T-helper 17 cell (primary cell): ENCODE measurements at places on chromosomes 1 and 21.

GRCh38 chr1:7508052-7508933 is 262.8 kb upstream of the VAMP3 start:
- no peak for DNase-seq

GRCh38 chr1:244347942-244348341 is 103.8 kb downstream of the ADSS2 start:
- DNase-seq: no peak

- DNase-seq: no peak
Measured at GRCh38 chr1:998995-999724, 737 bp downstream of the HES4 start.

DNA sequence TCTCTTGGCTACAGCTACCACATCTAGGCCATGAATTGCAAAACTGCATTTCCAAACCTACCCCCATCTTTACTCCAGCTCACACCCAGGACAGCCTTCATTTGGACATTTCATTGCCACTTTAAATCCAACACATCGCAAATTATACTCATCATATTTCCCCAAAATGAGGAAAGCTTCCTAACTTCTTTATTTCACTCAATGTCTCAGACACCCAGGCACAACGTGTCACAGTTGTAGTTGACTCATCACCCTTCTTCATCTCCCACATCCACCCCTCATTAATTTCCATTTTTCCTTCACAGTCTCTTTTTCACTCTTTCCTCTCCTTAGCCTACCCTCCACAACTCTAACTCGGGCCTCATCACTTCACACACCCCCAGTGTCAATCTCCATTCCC is 6.7 kb downstream of the OTUD7B start:
- DNase-seq: no peak

GRCh38 chr1:169487133-169487532 is 1.4 kb upstream of the SLC19A2 start:
- no peak for DNase-seq

GRCh38 chr1:44505210-44505993 is 100.3 kb downstream of the RNF220 start:
- DNase-seq: no peak

- no peak for DNase-seq
Measured at GRCh38 chr1:19445417-19446342, 39.7 kb downstream of the CAPZB start.

- no peak for DNase-seq
Measured at GRCh38 chr1:68141071-68142021, 90.9 kb upstream of the DIRAS3 start.

DNA sequence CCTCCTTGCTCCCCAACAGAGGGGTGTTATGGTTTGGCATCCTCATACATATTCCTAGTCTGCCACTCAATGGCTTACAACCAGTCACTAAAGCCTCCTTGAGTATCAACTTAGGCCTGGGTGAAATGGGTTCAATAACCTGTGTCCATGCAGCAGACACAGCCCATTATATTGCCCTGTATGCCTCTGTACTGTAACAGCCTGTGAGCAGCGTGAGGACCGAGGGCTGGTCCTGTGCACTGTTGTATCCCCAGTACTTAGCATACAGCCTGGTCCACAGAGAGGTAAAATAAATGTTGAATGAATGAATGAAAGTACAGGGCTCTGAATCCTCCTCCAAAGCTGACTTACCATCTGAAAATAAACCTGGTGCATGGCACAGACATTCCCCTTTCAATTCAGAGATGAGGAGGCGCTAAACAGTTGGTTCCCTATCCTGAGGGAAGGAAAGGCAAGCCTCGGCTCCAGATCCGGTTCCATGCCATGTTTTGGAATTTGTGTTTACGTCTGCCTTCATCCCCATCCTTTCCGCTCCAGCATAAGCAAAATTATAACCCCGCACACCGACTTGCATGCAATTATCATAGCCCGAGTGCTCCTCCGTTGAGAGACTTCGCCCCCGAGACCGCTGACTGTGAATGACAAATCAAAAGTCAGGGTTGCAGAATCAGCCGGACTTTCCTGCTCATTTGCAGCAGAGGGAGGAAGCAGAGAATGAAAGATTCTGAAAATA is 45.0 kb upstream of the DNAJC6 start:
- DNase-seq: no peak

DNA sequence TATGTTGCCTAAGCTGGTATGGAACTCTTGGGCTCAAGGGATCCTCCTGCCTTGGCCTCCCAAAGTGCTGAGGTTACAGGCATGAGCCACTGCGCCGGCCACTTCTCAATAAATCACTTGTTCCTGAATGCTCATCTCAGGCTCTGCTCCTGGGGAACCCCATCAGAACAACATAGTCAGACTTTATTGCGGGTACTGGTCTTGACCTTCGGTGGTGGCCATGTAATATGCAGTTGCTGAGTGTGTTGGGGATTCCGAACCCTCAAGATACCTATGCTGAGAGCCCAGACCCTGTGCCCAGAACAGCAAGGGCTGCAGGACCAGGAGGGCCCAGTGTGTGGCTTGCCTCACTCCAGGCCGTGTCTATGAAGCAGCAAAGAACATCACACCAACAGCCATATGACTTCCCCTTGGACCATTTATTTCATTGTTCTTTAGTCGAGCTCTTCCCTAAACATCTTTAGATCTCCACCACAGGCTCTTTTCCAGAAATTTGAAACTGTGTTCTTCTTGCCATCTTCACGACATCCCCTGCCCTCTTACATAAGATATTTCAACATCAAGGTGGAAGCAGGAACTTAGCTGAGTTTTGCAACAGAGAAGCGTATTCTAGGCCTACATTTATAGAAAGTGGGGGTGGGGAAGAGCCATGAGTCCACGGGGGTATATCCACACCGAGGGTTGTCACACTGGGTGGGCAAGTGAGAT is 12.7 kb upstream of the SDHB start:
- no peak for DNase-seq

DNA sequence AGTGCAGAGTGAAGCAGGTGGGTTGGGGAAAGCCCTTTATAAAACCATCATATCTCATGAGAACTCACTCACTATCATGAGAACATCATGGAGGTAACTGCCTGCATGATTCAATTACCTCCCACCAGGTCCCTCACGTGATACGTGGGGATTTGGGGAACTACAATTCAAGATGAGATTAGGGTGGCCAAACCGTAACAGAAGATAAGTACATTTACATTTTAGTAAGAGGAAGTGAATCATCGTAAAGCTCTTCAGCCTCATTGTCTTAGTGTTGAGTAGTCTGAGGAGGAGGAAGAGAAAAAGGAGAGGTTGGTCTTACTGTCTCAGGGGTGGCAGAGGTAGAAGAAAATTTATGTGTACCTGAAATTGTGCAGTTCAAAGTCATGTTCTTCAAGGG is 1053.4 kb upstream of the ADGRL4 start:
- DNase-seq: no peak

- DNase-seq: no peak
Measured at GRCh38 chr1:150696162-150696561, 792 bp downstream of the GOLPH3L start.

- peak; percentile 10 for DNase-seq
Measured at GRCh38 chr1:47388891-47389238, 27.2 kb upstream of the FOXE3 start.

DNA sequence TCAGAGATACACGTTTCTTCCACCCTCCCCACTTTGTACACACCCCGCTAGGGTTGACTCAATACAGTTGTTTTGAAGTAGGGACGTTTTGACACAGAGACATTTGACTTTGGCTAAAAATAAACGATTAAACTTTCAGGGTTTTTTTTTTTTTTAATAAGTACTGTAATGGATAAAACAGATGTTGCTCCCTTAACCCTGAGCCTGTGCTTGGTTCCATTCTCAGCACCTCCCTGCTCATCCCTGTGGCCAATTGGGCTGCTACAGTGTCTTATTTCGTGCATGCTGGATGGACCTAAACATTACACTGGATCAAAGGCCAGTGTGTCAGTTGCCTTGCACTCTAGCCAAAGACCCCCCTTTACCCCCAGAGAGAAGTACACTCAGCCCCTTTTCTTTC is 16.9 kb downstream of the GRHL3 start:
- DNase-seq: no peak

GRCh38 chr1:183227422-183228346 is 41.6 kb downstream of the LAMC2 start:
- DNase-seq: no peak

DNA sequence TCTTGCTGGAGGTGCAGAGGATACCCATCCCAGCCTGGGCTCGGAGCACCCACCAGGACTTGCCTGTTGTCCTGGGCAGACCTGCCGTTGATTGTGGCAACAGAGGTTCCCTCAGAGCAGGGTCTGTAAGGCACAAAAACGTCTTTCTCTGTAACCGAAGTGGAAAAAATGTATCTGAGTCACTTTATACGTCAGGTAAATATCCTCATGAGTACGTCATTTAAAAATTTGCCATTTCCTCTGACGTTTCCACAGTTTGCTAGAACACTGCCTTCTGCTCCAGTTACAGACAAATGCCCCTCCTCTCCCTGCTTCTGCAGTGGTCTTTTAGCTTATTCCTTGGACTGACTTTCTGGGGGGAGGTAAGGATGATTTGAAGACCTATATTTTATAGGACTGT is 326.8 kb downstream of the HHAT start:
- no peak for DNase-seq

GRCh38 chr1:233723387-233723786 is 109.5 kb downstream of the KCNK1 start:
- no peak for DNase-seq

GRCh38 chr1:198042168-198042567 is 114.6 kb upstream of the NEK7 start:
- DNase-seq: no peak

DNA sequence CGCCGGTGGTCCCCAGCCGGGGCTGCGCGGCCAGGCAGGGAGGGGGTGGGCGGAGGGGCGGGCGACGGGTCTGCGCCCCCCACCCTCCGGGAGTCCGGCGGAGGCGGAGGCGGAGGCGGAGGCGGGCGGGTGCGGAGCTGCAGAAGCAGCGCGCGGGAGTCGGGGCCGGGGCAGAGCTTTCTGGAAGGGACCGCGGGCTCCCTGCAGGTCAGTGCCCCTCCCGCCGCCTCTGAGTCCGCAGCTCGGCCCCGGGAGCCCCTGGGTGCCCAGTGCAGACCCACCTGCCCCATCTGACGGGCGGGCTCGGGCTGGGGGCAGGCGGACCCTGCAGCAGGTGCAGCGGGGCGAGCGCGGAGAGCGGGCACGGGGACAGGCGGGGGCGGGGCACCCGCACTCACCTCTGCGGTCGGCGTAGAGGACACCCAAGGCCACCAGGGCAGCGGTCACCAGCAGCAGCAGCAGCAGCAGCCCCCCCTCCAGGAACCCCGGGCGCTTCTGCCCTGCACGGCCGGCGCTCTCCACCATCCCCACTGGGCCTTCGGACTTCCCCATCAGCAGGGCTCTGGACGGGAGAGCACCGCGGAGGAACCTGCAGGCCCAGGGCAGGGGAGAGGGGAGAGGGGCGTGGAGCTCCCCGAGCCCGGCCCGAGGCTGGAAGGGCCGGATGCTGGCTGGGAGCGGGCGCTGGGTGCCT is 3.7 kb downstream of the MMEL1 start:
- DNase-seq: no peak

DNA sequence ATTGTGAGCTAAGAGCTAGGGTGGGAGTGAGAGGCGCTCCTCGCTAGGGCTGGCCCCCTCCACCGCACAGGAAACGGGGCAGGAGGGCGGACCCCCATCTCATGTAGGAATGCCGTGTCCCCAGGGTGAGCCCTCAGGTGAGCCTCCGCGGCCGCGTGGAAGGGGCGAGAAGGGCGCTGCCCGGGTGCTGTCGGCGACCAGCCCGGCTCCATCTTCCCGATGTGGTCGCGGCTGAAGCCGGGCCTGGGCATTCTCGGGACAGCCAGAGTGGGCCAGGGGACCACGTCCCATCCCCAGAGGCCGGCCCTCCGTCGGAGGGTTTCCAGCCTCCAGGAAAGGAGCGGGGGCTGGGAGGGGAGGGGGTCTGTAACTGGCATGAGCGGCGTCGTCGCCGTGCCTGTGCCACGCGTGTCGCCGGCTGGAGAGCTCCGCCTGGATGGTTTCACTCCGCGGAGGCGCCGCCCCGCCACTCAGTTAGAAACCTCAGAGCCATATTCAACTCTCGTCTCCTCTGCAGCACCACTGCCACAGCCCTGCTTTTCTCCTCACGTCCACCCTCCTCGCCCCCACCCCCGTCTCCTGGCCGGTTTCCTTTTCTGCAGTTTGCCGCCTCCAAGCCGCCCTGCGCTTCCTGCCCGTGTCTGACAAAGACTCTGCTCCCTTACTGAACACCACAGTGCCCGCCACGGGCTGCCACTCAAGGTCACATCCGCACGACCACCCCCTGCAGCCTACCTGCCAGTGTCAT is at the start of gene TMEM269:
TSS of gene TMEM269 (plus strand) at position 46 of the 748 bp plus-strand sequence. CDS start 4,903 bp downstream, outside the sequence.
- DNase-seq: peak; percentile 24

- no peak for DNase-seq
Measured at GRCh38 chr1:219687779-219688178, 74.9 kb upstream of the ZC3H11B start.

DNA sequence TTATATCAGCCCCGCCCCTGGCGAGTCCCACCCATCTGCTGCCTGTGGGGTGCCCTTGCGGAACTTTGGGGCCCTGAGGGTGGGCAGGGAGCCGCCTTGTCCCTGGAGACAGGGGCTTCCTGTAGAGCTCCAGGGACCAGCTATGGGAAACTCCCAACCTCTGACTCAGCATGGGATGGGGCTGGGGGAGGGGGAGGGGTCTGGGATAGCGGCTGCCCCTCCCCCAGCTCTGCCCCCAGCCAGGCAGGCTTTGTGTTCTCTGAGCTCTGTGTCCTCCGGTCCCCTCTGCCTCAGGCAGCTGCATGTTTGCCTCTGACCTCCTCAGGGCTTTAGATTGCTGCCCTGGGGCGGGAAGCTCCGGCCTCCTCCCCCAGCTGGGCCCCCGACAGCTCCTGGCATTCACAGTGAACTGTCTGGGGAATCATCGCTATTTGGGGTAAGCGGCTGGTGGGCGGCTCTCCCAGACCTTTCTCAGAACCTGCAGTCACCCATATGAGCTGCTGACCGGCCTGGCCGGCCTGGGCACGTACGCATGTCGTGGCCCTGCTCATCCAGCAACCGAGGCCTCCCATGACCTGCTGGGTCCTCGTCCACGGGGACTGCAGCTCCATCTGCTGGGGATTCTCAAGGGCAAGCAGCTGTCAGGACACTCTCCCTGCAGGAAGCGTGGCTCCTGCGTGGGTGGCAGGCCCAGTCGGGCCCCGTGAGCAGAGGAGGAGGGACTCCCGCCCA is 17.1 kb downstream of the ARHGEF16 start:
- DNase-seq: no peak

- DNase-seq: no peak
Measured at GRCh38 chr21:17989780-17990179, 170.6 kb upstream of the C21orf91 start.

DNA sequence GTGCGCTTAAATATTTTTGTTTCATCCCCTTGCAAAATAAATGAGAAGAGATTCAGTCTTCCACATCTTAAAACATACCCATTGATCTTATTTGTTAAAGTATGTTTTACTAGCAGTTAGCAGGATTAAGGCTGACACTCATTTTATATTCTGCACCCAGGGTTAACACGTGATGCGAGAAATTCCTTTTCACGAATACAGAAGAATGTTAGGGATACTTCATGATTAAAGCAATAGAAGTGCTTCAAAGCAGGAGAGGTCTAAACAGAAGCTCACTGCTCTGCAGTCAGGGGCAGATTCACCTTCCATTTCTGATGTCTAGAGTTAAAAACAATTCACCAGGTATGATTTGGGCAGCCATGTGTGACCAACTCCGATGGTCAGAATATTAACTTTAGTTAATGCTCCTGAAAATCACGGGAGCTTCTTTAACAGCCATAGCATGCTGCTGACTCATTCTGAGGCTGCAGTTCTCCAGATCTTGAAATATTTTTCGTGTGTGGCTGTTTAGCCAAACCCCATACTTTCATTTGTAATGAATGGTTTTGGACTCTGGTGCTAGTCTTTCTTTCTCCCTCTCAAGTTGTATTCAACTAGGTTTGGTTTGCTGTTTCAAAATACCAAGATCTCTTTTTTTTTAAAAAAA is 19.7 kb downstream of the BCAR3 start:
- DNase-seq: no peak

GRCh38 chr1:106515375-106515774 is 541.1 kb upstream of the PRMT6 start:
- DNase-seq: no peak
